ENCODE measurements at places on chromosomes 3 and 15.
A peak's percentile ranks its signal among the peaks of the same experiment; 100 is the strongest.

DNA sequence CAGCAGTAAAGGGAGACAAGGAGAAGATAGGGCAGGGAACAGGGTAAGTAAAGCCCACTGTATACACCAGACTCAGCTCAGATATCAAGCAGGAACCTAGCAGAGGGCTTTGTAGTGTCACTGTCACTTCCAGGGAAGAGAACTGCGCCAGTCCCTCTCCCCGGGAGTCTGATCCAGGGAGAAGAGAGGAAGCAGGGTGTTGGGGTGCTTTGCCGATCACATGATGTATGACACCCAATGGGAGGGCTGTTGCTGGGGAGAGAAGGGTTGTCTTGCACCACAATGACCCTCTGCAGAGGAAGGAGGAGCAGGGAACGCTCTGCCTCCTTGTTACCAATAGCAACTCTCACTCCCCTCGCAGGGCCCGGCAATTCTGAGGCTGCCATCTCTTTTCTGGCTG is 147.2 kb upstream of the SLC2A2 start:
- no peak for DNase-seq

DNA sequence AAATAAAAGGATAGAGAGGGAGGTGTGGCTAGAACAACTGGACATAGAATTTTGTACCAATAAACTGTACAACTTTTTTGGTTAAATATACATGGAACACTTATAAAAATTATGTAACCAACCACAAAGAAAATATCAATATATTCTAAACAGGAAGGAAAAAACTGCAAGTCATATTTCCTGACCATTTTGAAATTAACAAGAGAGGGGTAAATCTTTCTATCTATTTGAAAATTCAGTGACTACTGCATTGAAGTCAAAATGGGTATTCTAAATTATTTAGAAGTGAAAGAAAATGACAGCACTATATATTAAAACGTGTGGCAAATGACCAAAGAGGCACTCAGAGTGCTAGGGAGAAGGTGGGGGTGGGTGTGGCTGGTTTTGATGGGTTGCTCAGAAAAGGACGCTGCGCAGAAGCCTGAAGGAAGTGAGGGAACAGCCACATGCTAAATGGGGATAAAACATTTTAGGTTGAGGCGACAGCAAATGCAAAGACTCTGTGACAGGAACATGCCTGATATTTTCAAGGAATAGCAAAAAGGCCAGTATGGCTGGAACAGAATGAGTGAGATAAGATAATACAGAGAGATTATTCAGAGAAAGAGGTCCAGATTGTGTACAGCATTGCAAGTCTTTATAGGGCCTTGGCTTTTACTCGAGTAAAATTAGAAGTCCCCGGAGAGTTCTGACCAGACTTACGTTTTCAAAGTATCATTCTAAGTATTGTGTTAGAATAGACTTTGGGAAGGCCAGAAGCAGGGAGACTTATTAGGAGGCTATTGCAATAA is 41.1 kb downstream of the ERICH6 start:
- DNase-seq, result no peak

GRCh38 chr3:132628157-132628556 is 31.1 kb downstream of the ACKR4 start:
- DNase-seq, result no peak

- DNase-seq, result peak; percentile 76
These were observed 417.8 kb upstream of the TPM1 start for GRCh38 chr15:62624547-62625378.

- DNase-seq, result peak; percentile 31
These were observed at the start of gene CLDN11 for GRCh38 chr3:170418422-170419398. CLDN11 (plus strand) TSS chr3:170418868; CDS start chr3:170419067, 199 bp downstream.

GRCh38 chr3:99534951-99535704 is 103.3 kb upstream of the COL8A1 start:
- peak; percentile 2 for DNase-seq

DNA sequence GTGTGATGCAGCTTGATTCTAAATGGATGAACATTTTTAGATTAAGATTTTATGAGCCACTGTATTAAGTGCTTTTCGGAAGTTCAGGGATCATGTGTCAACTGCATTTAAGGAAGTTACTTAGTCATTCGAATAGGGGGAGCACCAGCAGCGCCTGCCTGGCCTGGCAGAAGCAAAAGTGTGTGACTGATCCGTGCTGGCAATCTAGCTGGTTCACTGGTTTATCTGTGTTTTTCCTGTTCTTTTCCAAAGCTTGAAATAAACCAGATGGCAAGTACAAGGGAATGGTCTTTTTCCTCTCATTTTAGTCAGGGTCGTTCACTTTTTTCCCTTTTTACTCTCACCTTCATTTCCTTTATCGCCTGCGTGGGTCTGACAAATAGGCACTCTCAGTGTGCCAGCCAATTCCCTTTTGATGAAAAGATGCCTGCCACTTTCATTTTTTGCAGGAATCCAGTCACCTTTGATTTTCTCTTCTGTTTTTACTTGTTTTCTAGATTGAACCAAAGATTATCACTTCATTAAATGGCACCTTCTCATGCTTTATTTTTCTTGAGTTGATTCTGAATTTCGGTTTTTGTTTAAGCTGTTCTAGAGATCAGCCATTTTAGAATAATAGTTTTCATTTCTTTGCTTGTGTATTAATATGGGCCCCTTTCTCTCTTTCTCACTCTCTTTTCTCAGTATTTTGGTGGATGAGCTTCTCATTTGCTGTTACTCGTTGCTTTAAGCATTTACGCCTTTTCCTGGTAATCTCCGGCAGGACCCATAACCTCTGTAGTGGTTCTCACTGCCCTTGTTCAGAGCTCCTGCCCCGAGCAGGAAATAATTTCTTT is 2.8 kb downstream of the ABHD2 start:
- peak; percentile 66 for DNase-seq

DNA sequence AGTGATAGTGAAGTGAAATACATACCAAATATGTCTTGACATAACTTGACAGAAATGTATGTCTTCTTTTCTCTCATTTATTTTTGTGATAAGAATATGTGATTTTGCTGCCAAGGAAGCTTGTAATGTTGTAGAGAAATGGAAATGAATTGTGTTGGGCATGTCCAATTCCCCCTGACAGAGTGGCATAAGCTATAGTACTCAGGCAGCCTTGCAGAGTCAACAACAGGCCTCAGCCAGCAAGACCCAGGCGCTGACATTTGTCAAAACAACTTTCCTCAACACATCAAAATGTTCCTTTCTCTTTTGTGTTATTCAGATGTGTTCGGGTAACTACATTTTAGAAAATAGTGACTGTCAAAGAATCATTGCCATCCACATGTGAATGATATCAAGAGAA is 538.1 kb upstream of the ATP11B start:
- DNase-seq, result no peak

- DNase-seq, result peak; percentile 16
These were observed 6.7 kb downstream of the NANOGP8 start for GRCh38 chr15:35078221-35078915.

DNA sequence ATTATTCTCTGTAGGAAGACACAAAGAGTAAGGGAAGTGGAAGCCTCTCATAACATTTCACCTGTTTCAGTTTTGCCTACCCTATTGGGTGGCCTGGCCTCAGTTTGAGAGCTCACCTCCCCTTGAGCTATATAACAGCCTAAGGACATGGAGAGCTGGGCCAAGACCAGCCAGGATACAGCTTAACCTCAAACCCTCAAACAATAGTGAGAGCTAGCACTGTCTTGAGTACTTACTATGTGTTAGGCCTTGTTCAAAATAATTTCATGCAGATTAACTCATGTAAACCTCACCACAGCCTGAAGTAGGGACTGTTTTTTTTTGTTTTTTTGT is 15.0 kb upstream of the TBL1XR1 start:
- no peak for DNase-seq

GRCh38 chr15:57059026-57059660 is 140.7 kb downstream of the TCF12 start:
- DNase-seq, result no peak

DNA sequence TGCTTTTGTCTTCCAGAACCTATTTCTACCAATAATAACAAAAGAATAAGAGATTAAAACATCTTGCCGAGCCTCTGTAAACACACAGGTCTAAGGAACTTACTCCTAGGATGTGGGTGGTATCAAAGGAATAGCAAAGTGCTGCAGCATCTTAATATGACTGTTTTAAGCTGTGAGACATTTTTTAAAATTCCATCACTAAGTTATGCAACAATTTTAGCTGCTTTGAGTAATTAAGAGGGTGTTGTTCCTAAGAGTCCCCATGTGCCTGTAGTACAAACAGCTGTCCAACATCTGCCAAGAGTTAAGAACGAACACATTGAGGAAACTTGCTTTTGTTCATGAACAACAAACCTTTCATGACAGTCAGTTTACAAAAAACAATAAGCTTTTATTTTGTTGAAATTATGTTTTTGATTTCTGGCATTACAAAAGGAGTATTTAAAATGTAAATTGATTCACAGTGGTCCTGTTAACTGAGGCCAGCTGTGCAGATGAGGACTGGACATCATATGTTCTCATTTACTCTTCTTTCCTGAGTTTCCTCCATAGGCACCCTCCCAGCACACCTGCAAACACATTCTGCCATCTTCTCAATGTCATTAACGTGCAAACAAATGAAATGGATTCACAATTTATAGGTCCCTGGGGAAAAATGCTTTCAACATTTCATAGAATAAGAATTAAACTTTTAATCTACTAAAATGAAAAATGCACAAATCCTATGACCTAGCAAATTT is 337.3 kb upstream of the ARHGEF26 start:
- DNase-seq, result no peak

- DNase-seq, result no peak
These were observed 373.1 kb upstream of the ADAMTS9 start for GRCh38 chr3:65060904-65061303.

DNA sequence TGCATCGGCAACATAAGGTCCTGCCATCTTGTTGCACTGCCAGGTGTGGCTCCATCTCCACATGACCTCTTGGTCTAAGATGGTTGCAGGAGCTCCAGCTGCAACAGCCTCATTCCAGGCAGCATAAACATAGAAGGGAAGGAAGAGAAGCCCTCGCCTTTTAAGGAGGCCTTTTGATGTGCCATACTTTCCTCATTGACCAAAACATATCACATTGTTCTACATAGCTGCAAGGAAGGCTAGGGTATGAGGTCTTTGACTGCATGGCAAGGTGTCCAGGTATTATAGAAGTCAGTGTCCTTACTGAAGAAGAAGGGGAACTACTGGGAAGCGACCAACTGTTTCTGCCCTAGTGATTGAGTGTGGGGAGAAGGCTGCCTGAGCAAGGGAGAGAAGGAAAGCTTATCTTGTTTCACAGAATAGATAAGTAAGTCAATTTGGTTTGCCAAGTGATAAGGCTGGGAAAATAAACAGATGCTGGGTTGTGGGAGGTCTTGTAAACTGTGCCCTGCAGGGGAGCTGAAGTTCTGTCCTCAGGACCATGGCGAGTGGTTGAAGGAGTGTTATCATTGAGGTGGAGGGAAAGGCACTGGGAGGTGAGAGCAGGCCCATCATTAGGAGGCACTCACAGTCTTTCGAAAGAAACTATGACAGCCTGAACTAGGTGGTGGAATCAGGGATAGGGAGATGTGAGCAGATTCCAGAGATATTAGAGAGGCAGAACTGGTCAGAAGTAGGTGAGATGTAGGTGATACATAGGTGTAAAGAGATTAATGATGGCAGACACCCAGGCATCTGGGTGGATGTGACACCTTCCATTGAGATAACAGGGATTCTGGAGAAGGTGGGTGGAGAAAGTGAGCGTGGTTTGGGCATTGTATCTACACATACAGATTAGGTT is 93.8 kb upstream of the IGF1R start:
- DNase-seq, result no peak

- no peak for DNase-seq
These were observed 261.2 kb downstream of the PTPRG start for GRCh38 chr3:61822588-61822987.

DNA sequence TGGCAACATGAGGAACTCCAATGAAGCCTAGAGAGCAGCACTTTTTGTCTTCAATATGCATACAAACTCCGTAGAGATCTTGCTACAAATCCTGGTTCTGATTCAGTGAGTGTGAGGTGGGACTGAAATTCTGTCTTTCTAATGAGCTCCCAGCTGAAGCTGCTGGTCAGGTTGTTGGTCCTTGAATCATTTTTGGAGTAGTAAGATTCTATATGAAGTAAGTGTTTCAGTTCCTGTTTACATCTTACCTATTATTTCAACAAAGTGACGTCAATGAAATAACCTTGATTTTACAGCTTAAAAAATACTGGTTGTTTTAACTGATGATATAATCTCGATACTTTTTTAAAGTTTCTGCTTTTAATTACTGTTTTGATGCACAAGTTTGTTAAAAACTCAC is 33.9 kb downstream of the SHQ1 start:
- no peak for DNase-seq

DNA sequence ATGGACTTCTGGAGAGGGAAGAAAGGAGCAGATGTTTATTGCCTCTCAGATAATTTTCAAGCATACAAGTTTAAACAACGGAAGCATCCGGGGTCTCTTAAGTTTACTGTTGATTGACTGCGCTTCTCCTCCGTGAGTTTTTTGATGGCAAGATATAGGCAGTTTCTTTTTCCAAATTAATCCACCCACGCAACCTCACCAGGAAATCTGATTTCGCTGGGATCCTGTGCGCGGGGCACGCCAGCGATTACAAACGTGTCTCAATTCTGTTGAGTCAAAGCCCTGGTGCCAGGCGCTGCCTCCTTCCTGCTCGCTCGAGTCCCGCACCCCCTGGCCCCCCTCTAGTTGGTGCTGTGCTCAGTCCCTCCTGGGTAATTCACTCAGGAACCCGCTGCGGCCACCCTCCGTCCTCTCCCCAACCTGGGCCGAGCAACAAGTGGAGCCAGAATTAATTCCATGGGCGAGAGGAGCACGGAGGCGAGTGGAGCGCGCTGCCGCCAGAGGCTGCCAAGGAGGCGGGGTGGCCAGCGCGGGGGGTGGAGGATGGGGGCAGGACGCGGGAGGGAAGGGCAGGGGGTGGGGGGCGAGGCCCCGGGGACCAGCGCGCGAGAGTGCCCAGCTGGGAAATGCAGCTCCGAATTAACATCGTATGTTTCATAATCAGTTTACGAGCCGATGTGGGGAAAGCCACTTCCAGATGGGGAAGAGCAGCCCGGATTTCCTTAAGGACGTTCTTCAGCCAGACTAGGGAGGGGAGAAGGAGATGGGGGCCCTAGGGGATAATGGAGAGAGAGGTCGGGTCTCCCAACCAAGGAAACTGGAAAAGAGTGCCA is 6.0 kb downstream of the WNT5A start:
- no peak for DNase-seq

- DNase-seq, result no peak
These were observed 151.0 kb downstream of the CD47 start for GRCh38 chr3:107939691-107940442.

- DNase-seq, result no peak
These were observed 11.0 kb upstream of the KNG1 start for GRCh38 chr3:186705882-186706780.

- no peak for DNase-seq
These were observed 76.3 kb downstream of the DTWD1 start for GRCh38 chr15:49697121-49697520.

- no peak for DNase-seq
These were observed 62.4 kb upstream of the TNIK start for GRCh38 chr3:171522651-171523050.

DNA sequence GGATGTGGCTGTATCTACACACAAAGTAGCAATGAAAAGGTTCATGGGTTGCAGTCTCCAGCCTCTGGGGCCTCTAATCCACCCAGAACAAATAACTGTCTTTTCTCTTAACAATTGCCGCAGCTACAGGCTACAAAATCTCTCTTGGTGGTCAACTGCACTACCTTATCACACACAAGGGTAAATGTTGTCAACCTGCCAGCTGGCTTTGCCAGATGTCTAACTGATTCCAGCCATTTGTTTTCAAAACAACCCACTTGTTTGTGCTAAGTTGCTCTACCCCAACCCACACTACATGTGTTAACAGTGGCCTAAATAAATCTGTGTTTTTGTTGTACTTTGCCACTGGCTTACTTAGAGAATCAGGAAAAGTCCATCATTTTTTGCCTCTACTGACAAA is 447.3 kb downstream of the TAFA4 start:
- DNase-seq, result no peak

GRCh38 chr15:80442728-80443403 is 38.7 kb downstream of the ARNT2 start:
- DNase-seq, result no peak

Data from Caki2 (cell line).